ENCODE measurements at places on chromosomes 4 and X.

- DNase-seq: no peak
These were observed 57.1 kb downstream of the ANXA3 start for GRCh38 chr4:78608684-78609083.

GRCh38 chrX:46310815-46311497, 234.3 kb downstream of the ZNF674 start:
- DNase-seq: no peak

- DNase-seq: no peak
These were observed 70.2 kb downstream of the SORBS2 start for GRCh38 chr4:185741795-185742194.

DNA sequence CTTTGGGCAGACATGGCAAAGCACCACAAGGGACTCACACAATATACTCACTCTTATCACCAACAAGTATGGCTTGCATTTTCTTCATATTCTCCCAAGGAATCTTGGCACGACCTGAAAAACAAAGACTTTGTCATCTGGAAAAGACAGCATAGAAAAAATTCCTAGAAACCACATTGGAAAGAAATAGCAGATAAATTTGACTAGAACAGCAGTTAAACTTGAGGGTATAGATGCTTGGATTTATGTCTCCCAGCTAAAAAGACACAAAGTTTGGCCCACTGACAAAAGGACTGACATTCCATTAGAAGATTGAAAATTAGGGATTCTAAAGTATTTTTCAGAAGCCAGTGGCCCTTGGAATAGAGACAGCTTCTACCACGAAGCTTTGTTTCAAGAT, 6.9 kb upstream of the VEGFC start:
- no peak for DNase-seq

GRCh38 chr4:119135721-119136121, at the start of gene MYOZ2:
TSS of gene MYOZ2 (plus strand) at chr4:119135832. CDS start at chr4:119136526, 694 bp downstream.
- DNase-seq: peak; percentile 27

DNA sequence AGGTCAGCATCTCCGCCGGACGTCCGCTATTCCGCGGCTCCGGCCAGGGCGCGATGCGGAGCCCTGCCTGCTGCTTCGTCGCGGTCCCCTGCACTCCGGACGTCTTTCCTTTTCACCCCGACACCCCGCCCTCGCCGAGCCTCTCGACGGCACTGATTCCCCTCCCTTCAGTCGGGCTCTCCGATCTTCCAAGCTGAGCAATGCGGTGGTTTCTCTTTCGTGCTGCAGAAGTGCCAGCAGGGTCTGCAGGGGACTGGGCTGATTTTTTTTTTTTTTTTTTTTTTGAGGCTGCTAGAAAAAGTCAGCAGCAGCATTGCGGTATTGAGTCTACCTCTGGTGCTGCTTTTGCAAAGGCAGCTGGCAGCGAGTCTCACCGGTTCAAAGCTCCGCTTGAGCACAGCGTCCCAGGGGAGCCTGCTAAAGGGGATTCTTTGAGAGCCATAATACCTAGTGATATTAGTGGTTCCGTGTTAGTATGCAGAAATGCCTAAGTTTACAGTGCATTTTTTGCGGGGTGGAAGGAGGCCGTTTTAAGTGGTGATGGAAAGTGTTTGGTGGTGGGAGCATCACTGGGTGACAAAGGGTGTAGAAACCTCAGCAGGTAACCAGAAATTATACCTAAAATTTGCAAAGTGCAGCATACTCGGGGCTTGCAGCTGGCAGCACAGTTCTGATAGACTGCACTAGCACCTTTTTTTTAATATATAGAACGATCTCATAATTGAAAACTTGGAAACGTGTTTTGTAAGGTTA, 969 bp downstream of the STIM2 start:
- peak; percentile 51 for DNase-seq

GRCh38 chrX:94058728-94059382, 384.8 kb downstream of the FAM133A start:
- no peak for DNase-seq

DNA sequence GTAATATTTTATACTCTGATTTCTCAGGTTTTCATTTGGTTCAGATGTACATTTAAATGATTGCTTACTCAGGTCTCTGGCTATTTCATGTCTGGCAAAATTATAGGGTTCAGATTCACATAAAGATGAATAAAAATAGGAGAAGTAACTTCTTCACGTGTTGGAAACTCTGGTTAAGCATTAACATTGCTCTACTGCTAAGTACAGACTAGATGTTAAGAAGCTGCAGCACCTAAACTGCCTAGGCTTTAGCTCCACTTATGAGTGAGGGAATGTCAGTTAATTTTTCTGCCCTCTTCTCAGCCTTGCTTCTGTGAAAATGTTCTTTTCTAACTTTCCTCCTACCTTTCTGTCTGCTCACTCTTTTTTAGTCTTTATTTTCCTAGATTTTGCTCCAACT, 361.2 kb downstream of the ARAP2 start:
- DNase-seq: no peak

DNA sequence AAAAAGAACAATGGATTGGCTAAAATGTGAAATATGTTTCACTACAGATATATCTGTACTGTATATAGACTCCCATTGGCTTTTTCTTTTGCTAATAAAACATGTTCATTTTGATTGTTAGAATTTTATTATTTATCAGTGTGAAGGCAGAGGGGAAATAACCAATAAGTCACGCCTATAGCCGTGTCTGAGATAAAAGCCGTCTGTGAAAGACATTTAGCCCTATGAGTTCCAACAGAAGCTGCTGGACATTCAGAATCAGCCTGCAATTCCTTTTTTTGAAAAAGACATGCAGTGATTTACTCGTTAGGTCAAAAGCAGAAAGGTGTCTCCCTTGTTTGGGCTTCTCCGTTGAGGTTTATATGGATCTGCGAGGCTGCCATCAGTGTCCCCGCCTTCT, 24.2 kb upstream of the SLC25A4 start:
- DNase-seq: no peak

DNA sequence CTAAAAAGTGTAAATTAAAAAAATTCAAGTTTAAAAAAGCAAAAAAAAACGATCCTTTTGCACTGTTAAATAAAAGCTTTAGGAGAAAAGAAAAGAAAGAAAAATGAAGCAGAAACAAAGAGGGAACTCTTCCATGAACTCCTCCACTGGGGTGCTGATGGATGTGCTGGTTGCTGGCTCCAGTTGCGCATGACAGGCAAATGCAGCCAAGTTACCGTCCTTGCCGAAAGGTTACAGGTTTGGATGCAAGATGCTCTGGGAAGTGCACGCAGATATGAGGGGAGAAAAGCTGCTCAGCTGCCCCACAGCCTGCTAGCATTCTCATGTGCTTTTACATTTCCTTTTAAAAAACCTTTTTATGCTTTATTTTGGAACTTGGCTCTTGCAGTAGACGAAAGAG, 58.5 kb downstream of the HADH start:
- DNase-seq: no peak

- peak; percentile 27 for DNase-seq
These were observed 49.2 kb upstream of the TLR2 start for GRCh38 chr4:153634738-153635353.

- no peak for DNase-seq
These were observed 150.6 kb downstream of the UNC5C start for GRCh38 chr4:95398217-95398616.

GRCh38 chr4:102627831-102628523, 126.8 kb downstream of the NFKB1 start:
- no peak for DNase-seq

DNA sequence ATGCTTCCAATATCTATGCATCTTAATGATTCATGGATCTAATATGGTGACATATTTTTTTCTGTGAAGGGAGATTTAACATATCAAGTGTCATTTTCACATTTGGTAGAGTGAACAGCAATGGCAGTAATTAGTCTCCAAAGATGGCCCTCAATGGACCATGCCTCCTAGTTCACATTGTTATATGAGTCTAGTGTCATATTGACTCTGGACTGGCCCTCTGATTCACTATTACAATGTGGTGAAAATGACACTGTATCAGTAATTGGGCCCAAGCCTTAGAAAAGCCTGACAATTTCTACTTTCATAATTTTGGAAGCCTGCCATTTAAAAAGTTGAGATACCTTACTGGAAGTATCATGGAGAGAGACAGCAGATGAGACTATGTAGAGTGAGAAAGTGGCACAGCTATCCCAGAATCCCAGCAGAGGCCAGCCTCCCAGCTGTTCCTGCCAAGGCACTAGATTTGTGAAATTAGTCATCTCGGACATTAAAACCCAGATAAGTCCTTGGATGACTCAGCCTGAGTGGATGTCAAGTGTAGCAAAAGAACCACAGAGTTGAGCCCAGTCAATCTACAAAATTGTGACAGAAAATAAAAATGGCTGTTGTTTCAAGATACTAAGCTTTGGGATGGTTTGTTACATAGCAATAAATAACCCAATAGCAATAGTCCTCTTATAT, 68.4 kb downstream of the ARHGEF38 start:
- DNase-seq: no peak

DNA sequence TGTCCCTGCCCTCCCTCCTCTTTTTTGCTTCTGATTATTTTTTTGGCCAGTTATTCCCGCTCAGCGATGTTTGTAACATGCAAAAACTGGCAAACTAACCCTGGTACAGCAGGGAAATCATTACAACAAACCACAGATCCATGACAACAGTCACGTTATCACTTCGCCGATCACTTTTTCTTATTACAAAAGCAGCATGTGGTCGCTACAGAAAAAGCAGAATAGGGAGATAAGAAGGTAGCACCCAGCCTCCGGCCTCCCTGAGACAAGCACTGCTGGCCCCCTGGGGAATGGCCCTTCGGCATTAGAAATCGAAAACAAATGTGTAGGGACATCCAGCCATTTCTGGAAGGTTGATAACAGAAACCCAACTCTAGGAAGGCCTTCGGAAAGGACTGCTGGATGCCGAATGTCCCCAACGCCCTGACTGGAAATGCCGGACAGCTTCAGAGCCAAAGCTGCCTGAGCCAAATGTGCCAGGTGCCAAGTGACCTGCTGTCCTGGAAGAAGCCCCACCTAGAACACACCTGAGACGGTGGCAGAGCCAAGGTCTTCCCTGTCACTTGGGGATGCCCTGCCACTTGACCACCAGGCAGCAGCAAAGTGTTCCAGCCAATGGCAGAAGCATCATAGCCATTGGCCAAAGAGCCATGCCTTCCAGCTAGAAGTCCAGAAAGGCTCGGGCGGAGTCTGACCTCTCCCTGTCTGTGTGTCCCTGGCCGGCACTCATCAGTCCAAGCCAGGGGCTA, 2.9 kb downstream of the IDH3G start:
- DNase-seq: no peak

DNA sequence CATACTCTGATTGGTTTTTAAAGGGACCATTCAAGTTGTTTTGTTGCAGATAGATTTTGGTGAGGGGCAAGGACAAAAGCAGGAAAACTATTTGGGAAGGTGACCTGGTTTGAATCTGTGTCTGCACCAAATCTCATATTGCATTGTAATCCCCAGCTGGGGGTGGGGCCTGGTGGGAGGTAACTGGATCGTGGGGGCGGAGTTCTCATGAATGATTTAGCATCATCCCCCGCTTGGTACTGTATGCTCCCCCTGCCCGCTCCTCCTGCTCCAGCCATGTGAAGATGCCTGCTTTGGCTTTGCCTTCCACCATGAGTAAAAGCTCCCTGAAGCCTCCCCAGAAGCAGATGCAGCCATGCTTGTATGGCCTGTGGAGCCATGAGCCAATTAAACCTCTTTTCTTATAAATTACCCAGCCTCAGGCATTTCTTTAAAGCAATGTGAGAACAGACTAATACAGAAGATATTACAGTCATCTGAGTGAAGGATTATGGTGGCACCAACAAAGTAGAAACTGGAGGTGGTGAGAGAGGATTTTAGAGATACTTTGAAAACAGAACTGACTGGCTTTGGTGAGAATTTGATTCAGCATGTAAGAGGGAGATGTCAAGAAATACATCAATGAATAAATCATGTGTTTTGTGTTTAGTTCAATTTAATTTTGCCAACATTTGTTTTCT, 14.4 kb downstream of the IL21 start:
- no peak for DNase-seq

- no peak for DNase-seq
These were observed 51.2 kb downstream of the CXorf49B start for GRCh38 chrX:71814123-71814912.

DNA sequence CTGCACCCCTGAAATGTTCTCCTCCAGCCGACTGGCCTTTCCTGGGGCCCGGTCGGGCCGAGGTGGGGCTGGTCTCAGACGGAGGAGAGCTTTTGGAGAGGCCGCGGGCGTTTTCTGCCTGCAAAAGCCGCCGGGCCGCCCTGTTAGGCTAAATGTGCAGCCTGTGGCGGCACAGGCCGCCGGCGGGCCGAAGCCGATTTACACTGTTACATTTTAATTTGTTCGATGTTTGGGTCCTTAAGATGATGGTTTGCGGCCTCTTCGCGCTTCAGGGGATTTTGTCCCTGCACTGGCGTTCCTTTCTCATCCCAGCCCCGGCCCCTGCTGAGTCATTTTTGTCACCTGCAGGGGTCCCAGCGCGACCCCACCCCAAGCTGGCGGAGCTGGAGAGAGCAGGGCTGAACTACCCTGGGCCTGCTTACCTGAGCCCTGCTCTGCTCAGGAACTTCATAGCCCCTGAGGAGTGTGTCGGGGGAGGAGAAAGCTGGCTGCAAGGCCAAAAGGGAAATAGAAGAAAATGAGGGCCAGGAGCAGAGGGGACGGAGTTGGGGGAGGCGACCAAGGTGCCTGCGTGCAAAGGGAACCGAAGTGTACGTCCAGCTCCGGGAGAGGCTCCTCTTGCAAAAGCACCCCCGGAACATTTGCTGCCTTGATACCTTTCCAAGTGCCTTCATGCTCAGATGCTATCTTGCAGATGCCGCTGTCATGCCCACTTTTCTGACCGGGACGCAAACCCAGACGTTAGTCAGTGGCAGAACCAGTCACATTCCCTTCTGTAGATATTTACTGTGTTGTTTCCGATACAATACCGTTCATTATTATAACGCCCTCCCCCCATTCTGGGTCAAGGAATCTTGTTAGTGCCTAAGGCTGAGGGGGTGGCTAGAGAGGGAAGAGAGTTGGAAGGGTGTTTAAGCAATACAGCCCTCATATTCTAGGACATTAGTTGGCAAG, 977 bp upstream of the RBBP7 start:
- DNase-seq: peak; percentile 33

- no peak for DNase-seq
These were observed 2.7 kb downstream of the FAT4 start for GRCh38 chr4:125317525-125317877.

DNA sequence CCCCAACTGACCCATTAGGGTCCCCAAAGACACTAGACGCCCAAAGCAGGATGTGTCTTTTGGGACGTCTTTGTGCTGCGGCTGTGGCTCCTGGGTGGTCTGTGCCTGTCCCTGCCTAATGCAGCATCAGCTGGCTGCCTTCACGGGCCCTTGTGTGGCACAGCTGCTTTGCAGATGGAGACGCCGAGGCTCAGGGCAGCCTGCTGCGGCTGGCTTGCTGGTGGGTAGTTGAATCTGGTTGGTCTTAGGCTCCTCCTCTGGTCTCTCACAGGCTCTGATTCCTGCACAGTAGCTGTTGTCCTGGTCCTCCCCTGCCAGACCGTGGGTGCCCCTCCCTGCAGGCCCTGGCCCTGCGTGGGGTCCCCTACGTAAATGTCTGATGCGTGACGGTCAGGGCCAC, 8.1 kb downstream of the CPZ start:
- no peak for DNase-seq

Data from foreskin melanocyte (primary cell).